ENCODE measurements at places on chromosomes 5 and 9.
A peak's percentile ranks its signal among the peaks of the same experiment; 100 is the strongest.

DNA sequence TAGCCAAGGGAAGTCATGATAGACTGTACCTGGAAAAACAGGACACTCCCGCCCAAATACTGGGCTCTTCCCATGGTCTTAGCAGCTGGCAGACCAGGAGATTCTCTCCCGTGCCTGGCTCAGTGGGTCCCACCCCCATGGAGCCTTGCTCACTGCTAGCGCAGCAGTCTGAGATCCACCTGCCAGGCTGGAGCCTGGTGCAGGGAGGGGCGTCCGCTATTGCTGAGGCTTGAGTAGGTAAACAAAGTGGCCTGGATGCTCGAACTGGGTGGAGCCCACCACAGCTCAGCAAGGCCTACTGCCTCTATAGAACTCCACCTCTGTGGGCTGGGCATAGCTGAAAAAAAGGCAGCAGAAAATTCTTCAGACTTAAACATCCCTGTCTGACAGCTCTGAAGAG is 10.1 kb upstream of the THG1L start:
- DNase-seq, result no peak

DNA sequence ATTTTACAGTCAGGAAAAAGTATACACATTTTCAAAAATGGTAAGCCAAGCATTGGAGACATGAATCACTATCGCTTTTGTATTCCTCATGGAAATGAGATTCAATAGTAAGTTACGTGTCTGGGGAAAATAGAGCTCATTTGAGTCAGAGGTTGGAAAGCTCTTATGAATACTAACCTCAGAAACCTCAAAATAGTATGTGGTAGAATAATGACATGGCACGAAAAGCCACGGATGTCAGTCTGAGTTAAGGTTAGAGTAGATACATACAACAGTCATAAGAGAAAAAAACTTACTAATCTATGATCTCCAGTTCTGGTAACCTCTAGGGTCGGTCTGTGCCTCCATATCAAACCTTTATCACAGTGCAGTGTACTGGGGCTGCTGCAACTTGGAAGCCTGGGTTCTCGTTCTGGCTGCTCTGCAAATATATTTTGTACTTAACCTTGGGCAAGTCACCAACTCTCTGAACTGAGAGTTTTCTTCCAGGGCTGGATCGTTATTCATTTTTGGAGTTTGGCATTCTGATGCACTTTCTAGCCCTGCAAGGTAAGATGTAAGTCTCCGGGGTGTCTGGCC is 31.8 kb downstream of the MAP1B start:
- peak; percentile 38 for DNase-seq

DNA sequence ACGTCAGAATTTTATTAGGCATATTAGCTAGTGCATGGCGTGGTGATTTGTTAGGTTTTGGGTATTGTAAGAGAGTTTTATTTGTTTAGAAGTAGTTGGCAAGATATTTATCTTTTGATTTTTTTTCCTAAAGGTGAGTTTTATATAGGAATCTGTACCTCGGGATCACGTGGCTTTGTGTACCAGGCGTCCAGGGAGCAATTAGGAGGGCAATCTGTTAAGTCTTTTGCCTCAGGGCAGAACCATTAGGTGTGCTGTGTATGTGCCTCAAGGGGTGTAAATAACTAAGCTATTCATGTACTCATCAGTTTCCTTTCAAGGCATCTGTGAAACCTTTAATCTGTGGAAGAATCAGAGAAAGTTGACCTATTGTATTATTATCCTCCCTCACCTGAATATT is 39.4 kb downstream of the ZSWIM6 start:
- no peak for DNase-seq

- peak; percentile 89 for DNase-seq
Measured at GRCh38 chr9:91495450-91495849, 71.8 kb upstream of the NFIL3 start.

All from umbilical cord (tissue), 2 donors.